ENCODE measurements at places on chromosomes 5 and 9.

DNA sequence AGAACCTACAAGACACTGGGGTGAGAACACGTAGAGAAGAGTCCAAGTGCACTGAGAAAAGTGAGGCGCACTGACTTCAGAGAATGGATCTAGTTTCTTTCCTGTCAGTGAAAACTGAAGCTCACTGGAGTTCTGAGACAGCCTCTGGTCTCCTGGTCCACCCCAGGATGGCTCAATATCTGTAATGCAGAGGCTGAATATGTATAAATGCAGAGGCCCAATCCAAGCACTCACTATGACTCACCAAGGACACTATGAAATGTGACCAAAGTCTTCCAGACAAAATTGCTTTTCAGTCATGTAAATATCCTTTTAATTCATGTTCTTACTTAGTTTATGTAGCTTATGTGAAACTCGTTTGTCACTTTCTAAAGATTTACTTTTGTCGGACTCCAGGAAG lies 53.8 kb downstream of the NFIB start:
- no peak for DNase-seq

GRCh38 chr9:131264231-131264630 lies 12.1 kb downstream of the FAM78A start:
- DNase-seq = no peak

- no peak for DNase-seq
Observed at GRCh38 chr5:58582019-58582802, 664 bp upstream of the RAB3C start.

- DNase-seq = no peak
Observed at GRCh38 chr5:73266176-73266738, 93.3 kb downstream of the TMEM174 start.

GRCh38 chr5:122759241-122760070 lies 15.4 kb upstream of the SNX2 start:
- no peak for DNase-seq

- DNase-seq = no peak
Observed at GRCh38 chr9:101434998-101435397, 576 bp downstream of the ALDOB start.

GRCh38 chr9:97397220-97397619 lies 14.7 kb upstream of the TDRD7 start:
- no peak for DNase-seq

- DNase-seq = no peak
Observed at GRCh38 chr9:34098307-34098706, 28.2 kb downstream of the DCAF12 start.

- no peak for DNase-seq
Observed at GRCh38 chr9:12739014-12739652, 35.7 kb upstream of the LURAP1L start.

All from activated CD4-positive, alpha-beta T cell treated with anti-CD3 and anti-CD28 coated beads for 1 hour (primary cell).